ENCODE measurements at places on chromosomes 4 and X.

GRCh38 chr4:70713453-70714078 lies 8.2 kb upstream of the RUFY3 start:
- no peak for DNase-seq

DNA sequence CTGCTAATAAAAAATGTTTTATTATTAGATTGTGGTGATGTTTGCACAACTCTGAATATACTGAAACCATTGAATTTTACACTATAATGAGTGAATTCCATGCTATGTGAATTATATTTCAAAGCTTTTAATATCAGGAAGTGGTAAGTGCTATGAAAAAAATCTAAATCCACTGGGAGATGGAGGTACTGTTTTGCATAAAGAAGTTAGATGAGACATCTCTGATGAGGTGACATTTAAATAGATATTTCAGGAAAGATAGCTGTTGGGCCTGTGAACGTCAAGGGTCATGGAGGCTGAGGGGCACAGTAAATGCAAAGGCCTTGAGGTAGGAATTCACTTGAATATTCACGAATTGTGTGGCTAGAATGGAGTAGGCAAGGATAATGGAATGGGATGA lies 12.3 kb downstream of the DCUN1D4 start:
- no peak for DNase-seq

DNA sequence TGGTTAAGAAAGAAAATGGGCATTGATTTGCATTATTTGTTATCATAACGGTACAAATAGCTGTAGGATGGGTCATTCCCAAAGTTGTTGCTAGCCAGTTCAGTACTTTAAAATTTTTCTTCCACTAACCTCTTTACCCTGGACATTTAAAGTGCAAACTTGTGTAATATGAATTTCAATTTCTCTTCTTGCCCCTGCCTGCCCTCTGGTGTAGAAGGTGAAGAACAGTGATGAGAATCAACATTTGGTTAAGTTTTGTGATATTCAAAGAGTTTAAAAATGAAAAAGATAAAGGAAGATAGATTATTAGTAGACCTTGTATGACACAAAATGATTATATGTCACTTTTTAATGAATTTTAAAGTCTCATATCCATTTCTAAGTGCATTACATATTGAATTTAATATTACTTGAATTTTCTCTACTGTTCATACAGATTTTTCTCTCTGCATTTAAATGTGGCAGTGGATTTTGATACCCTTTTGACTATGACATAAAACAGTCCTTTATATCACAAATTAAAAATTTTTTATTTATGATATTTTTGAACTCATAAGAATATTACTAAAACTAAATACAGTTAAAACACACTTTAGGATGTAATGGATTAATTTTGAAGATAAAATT lies 337.7 kb downstream of the BMPR1B start:
- no peak for DNase-seq

DNA sequence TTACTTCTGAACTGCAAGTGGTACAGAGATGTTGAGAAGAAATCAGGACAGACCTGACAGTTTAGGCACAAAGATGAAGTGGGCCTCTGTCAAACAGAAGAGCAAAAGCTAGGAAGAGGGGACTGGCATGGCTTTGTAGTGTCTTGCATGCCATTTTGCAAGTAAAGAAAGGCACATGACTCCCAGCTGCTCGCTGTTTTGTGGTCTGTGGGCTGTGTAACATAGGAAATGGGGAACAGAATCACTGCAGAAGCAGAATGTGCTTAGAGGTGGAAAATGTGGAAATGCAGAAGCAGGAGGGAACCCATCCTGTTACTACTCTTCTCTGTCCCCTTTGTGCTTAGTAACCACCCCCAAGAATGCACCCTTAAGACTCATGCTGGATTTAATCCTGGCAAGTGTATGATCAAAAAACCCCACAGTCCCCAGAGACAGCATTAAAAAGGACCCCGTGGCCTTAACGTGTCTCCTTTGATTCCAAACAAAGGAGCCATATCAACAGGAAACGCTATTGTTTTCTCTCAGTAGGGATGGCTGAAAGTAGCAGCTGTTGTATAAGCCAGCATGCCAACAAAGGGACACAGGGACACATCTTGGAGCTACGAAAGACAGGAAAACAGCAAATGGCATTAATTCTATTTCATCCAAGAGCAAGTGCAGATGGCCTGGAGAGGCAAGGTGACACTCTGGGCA lies 177.6 kb upstream of the GLRA2 start:
- no peak for DNase-seq

DNA sequence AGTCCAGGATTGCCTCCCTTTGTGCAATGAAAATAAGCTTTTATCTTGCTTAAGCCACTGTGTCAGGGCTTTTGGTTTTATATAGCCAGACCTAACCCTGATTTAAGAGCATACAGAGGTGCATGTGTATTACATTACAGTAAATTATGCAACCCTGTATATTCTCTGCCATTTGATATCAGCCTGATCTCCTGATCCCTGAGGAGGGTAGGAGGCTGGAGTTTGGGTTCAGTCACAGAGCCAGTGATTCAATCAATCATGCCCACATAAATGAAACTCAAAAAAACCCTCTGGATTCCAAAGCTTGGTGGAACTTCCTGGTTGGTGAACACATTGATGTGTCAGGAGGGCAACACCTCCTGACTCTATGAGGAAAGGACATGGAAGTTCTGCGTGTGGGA lies 7.3 kb upstream of the KLHL8 start:
- no peak for DNase-seq

- DNase-seq = no peak
Observed at GRCh38 chr4:96698831-96699230, 858.9 kb downstream of the PDHA2 start.

DNA sequence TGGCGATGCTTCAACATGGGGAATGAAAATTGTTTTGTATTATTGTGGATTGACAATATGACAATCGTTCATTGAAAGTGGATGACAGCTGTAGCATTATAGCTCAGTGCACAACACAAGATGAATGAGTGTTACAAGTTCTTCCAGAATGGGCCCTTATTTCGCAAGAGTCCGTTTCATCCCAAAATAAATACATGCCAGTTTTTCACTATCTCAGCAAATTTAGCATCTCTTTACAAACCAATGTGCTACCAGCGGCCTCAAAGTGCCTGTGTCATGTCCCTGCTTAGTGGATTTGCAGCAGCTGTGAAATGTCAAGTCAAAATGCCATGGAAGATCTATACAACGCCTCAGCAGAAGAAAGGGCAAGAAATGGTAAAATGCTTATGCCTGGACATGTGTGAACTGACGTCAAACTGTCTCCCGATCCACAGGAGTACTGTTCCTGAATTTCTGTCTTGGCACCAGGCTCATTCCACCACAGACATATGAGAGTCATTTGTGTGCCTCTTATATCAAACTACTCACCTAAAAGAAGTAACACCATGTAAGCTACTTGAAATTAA lies 109.6 kb downstream of the MAML3 start:
- DNase-seq = no peak

- no peak for DNase-seq
Observed at GRCh38 chr4:158203436-158203835, 6.8 kb upstream of the TMEM144 start.

- DNase-seq = no peak
Observed at GRCh38 chrX:71998836-71999509, 88.3 kb downstream of the NHSL2 start.

DNA sequence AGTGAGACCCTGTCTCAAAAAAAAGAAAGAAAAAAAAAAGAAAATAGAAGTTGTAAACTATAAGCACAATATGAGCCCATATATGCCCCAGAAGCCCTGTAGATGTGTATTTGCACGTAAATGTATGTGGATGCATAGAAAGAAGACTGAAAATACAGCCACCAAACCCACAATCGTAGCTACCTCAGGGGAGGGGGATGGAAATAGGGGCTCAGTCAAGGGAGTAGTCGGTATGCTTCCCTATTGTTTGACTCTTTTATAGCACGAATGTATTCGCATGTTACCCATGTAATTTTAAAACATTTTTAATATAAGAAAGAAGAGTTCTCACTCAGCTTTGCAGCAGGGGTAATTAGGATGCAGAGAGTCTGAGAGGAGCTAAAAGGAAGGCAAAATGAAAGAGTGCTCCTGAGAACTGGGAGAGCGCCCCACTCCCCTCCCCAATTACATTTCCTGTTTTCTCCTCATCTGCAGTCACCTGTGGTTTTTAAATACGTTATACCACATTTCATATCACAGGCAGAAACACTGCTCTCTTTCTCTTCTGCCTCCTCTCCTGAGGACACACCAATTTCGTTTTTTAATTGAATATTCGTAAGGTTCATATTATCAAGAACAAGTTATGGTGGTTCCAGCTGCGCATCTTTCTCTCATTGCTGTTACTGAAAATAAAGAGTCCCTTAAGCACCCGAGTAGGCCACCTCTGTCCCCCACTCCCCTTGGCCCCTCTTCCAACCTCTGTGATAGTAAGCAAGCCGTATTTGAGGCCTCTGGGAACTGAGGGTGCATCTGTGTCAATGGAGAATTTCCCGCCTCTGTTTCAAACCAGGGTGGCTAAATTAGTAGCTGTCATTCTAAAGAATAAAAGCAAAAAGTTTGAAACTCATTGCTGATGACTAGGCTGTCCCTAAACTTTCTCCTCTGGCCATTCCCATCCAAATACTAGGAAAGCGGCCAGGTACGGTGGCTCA lies 10.7 kb downstream of the SEPTIN6 start:
- DNase-seq = no peak

DNA sequence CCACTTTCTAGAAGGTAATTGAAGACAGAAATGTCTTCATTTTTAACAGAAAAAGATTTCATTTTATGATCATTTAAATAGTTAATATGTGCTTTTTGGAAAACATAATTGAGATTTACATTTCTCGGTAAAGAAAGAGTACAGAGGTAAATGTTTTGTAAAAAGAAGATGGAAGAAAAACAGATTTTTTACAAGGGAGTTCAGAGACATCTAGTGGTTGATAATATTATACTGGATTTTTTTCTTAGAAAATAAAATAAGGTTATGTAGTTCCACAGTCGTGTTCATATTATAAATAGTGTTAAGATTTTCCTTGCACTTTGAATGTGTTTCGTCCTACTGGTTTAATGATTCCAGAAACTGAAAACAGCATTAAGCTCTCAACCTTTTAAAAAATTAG lies 60.6 kb downstream of the SMARCA1 start:
- no peak for DNase-seq

GRCh38 chr4:107832275-107832807 lies 7.6 kb downstream of the SGMS2 start:
- no peak for DNase-seq

GRCh38 chrX:37818031-37818430 lies 29.3 kb downstream of the DYNLT3 start:
- no peak for DNase-seq

DNA sequence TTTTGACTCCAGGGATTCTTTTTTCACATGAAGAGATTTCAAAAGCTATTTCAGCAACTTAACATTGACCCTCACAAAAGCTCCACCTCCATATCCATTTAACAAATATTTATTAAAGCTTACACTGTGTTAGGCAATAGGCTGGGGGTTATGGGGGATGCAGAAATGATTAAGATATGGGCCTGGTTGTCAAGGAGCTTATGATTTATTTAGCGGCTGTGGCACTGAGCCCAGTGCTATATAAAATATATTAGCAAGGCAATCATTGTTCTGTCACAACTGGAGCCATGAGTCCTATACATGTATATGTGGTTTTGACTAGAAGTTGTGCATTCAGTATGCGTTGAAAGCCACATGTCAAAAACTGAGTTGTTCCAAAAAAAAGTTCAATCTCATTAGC lies 131.1 kb downstream of the GPC3 start:
- no peak for DNase-seq

DNA sequence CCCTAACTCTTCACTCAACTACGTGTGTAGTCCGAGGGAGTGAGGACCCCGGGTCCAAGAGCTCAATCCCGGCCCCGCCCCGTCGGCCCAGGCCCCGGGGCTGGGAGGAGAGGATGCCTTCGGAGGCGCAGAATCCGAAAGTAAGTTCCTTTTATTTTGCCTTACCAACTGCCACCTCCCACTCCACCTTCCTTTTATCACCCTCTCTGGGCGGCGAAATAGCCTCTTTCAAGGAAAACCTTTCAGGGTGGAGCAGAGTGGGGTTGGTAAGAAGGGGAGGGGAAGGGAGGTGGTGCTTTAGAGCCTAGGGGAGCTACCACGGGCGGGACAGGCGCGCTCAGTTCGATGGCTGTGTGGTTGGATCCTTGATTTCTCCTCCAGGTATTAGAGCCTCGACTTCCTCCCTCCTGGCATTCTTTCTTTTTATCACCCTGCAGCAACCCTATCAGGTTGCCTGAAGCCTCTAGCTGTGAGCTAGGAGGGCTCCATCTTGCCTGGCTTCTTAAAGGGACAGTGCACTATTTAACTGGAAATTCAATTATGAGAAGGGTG lies 191.2 kb downstream of the RRAGB start:
- DNase-seq = no peak

DNA sequence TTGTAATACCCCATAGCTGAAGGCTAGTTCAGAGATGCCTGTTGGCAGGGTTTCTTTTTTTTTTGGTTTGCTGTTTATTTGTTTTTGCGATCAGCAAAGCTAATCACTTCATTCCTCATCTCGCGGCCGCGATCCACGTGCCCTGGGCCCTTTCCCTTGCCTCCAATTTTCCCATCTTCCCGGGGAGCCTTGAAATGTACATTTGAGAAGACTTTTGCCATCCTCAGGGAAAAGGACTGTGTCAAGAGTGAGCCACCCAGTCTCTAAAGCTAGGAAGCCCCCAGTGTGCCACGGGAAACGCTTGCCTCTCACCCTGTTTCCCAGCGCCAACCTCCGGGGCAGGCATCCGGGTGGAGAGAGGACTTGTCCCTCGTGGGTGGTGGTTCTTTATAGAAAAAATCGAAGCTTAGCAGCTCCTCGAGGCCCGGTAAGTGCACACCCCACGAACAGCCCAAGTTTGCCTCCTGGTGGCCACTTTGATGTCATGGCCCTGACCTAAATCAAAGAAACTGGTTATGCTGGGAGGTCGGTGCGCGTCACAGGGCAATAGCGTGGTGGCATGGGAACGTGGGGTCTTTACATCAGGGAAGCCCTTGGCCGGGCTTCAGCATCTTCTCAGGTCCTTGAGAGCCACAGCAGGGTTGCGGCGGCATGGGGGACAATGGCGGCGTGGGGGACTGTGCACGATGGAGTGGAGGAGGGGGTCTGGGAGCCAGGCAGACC lies 42.0 kb downstream of the MAP7D3 start:
- DNase-seq = no peak

DNA sequence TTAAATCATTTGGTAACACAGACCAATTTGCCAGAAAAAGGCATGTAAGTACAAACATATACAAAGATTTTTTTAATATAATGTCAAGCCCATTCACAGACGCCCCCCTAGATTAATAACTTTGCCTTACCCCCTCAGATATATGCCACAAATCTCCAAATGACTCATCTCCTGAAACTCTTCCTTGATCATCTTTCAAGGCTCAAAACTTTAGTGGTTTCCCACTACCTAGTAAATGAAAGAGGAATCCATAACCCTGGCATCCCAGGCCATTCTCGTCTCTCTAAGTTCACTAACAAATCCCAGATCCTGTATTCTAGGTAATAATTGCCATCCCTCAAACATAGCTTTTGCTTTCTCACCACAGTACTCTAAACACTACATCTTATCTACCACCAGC lies 61.9 kb downstream of the PRSS12 start:
- no peak for DNase-seq

DNA sequence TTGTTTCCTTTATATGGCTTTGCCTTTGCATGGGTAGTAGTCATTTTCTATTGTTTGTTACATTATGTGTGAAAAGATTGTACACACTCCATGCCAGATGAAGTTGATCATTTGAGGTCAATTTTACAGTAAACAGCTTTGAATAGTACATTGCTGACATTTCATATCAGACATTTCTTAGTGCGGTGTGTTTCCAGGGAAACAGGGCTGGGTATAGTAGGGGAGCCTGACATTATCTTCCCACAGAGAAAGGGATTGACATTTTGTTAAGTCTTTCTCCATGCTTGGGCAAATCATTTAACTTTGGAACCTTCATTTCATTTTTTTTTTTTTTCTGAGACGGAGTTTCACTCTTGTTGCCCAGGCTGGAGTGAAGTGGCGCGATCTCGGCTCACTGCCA lies 5.0 kb downstream of the FUNDC2 start:
- no peak for DNase-seq

Data from GM12891 (cell line).